ENCODE measurements at places on chromosomes 4 and X.

GRCh38 chrX:69143530-69143929, 21.7 kb downstream of the PJA1 start:
- DNase-seq, result no peak

DNA sequence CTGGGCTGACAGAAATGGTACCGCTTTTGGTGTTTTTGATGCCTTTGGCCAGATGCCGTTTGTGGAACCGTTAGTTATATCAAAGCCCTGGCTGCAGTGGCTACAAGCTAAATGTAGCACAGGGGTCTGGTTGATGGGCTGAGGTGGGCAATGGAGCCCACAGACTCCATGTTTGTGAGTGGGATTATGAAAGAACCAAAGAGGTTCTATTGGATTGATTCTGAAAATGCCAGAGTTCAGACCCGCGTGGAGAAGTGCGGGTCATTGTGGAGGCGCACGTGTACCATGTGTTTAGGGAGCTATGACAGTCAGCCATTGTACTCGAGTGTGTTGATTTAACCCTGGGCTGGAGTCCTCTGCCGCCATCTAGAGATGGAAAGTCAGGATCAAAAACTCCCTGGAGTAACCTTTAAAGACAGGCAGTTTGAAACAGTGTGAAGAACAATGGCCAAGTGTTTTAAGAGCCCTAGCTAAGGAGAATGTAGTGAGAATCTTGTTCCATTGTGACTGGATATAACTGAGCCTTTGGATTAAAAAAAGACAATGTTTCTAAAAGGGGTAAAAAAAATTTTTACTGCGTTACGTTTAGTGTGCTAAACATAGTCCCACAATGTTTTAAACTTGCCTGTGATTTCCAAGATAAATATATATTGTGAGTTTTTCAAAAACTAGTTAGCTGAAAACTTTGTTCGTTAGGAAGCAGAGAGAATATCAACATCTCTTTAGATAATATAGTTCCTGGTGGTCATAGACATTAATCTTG, 12.7 kb downstream of the ART3 start:
- no peak for DNase-seq

- no peak for DNase-seq
These were observed 32.9 kb upstream of the CYBB start for GRCh38 chrX:37746951-37747350.

GRCh38 chrX:87402256-87402655, 115.3 kb upstream of the KLHL4 start:
- DNase-seq, result no peak

- no peak for DNase-seq
These were observed 107.3 kb upstream of the MYOZ2 start for GRCh38 chr4:119028296-119028695.

DNA sequence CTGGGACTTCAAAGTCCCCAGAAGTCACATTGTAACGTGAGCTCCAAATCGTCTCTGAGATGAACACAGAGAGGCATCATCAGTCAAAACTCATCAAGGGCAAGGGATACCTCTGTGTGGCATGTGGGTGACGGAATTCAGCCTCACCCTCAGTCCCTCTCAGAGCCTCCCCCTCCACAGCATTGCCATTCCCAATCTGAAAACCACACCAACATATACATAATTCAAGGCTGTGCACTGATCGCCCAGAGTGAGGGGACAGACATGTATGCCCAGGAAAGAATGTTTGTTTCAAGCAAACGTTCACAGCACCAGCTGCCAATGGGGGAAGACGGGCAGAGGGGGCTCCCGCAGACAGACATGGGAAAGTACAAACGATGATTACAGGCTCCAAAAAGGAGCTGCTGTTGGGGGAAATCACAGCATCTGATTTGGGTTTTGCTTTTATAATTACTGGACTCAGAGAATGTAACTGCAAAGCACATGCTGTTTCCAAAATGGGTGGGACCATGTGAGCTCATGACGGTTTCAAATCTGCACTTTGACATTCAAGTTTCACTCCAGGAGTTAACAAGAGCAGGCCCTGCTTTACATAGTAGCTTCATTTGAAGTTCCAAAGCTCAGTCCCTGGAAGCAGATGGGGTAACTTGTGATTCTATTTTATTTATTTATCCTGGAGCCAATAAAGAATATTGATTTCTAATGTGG, 88.3 kb downstream of the CLCN4 start:
- DNase-seq, result no peak

GRCh38 chrX:153592091-153592833, 6.7 kb downstream of the CCNQ start:
- no peak for DNase-seq

DNA sequence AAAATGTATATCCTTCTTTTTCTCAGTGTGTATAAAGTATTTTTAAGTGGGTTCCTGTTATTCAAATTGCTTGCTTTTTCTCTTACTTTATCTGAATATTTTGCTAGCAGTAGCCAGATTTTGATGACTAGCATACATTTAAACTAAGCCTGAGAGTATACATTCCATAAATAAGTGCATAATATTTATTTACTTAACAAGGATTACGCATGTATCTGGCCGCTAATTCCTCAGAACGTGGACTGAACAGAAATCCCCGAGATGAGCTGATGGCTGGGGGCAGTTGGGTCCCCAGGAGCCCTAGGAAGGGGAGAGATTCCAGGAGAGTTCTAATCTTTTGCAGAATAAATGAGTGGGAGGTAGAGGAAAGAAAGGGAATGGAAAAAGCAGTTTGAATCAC, 91.0 kb downstream of the PHOX2B start:
- no peak for DNase-seq

Measured in CD4-positive, alpha-beta T cell treated with Interleukin-4 for 4 hours (primary cell).